ENCODE measurements at places on chromosomes 6 and 20.

DNA sequence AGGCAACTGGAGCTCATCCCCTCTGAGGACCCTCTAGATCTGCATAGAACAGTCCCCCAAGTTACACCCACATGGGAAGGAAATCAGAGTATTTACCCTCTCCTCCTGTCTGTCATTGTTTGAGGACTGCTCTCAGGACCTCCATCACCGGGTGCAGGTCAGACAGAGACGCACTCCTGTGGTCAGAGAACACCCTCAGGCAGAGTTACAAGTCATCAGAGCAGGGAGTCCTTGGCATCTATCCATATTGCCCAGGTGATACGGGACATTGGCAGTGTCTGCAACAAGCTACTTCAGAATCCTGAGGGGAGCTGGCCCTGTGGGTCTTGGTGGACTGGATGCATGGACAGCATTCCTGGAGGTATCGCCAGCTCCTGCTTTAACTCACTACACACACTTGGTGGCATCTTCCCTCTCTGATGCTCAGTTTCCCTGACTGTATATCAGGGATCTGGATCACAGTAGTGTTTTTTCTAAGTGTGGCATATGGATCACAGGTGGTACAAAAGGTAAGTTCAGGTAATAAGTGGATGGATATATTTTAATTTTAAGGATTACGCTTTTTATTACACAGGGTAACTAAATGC lies 15.1 kb upstream of the ISM1 start:
- DNase-seq: no peak

DNA sequence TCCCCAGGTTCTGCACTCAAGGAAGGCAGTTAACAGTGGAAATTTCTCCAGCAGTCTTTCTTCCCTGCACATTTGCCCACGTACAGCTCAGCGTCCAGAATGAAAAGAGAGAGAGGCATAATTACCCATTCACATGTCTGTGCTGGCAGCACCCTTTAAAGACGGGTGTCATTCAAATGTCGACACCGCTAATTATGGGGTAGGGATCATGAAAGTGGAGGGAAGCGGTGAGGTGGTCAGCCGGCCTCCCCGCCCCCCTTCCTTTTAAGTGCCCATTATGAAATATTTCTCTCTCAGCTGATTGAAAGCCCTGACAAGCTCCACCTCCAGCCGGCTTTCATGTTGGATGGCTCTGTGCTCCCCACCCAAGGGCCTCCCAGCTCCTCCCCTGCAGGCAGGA lies 246.1 kb downstream of the BMP7 start:
- DNase-seq: no peak

- DNase-seq: no peak
These were observed 300.5 kb downstream of the PLCB1 start for GRCh38 chr20:8432435-8433148.

DNA sequence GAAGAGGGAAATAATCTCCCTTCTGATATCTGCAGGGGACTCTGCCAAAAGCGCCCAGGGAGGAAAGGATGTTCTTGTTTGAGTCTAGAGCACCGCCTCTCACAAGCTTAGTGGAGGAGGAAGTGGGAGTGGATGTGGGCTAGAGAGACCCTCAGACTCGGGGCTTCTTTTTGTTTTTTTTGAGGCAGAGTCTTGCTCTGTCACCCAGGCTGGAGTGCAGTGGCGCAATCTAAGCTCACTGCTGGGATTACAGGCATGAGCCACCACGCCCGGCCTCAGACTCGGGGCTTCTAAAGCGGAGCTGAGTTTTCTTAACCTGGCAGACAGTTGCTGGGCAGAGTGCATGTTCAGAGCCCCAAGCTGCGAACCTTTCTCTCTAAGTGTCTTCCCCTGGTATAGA lies 310.8 kb downstream of the BMP7 start:
- DNase-seq: no peak

DNA sequence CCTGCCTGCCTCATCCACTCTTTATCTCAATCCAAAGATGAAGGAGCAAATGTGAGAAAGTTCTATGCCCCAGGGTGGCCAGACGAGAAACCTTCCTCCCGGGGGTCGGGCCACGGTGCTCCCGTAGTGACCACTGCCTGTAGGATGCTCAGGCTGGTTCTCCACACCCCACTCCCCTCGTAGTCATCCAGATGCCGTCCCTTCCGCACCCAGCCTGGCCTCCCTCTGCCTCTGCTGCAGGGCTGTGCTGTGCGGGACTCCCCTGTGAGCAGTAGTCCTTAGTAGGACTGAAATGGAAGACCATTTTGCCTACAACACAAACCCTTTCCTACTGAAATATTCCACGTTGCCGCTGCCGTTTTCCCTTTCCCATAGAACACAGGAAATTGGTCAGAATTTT lies 2.0 kb downstream of the TMC2 start:
- no peak for DNase-seq

GRCh38 chr6:38512211-38512610 lies 127.5 kb downstream of the BTBD9 start:
- no peak for DNase-seq

DNA sequence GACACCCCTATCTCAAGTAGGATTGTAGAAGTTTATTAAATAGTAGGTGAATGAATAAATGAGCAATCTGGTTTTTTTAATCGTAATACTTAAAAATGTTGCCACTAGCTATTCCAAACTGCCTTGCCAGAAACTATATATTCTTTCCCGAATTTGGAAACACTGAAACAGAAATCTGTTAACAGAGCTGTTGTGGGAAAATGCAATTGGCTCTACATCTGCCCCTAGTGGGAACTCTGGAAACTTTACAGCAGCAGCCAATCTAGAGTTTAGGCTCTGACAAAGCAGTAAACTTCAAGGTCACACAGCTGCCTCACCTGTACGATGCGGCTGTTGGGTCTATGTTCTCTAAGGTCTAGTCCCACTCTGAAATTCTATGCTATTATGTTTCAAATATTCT lies 41.7 kb downstream of the SYNE1 start:
- DNase-seq: no peak

- DNase-seq: no peak
These were observed 251.2 kb upstream of the PMEPA1 start for GRCh38 chr20:57960803-57961575.

DNA sequence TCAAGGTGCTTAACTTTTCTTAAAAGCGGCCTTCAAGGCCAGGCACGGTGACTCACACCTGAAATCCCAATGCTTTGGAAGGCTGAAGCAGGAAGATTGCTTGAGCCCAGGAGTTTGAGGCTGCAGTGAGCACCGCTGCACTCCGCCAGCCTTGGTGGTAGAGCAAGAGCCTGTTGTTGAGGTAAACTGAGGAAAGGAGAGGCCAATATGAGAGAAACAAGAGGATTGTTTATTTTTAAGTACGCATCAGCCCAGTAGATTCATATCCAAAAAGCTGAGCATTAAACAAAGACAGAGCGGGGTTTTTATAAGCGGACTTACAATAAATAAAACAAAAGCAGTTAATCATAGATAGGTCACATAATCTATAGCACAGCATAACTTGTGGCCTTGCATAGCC lies 15.0 kb upstream of the GMPR start:
- DNase-seq: no peak

GRCh38 chr6:154995254-154996015 lies at the start of gene TIAM2:
Gene TIAM2, plus strand, starts transcription at chr6:154995315. Its CDS starts 133,909 bp downstream, at chr6:155129224.
- DNase-seq: no peak

GRCh38 chr6:124795643-124796463 lies 166.4 kb upstream of the RNF217 start:
- DNase-seq: no peak

DNA sequence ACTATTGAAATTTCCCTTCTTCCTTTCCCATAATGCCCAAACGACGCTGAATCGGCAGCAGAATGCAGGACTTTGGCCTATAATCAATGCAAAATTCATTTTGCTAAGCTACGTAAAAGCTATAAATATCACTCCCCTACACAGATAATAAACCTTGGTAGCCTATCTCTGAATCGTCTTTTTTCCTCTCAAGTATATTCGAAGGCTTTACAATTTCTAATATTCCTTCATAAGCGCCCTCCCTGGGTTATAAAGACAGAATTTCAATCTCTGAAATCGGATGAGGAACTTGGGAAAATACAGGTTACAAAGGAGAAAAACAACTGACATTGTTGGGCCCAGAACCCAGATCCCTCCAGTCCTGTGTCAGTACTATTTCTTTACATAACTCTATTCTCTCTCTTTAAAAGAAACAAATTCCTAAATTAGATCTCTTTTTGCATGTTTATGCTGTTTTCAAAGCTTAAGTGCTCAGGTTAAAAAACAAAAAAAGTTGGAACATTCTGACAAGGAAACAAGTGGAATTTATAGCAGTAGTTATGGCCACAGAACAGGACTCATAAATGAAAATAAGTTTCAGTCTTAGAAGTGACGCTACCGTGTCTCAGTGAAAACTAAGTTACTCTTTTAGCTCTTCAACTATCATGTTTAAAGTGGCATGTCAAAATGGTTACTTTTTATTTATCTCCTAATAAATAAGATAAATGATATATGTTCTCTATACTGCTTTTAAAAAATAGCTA lies 84.5 kb downstream of the SESN1 start:
- no peak for DNase-seq
